NCI-H69 (cell line): ENCODE measurements at places on chromosomes 5 and 9.

DNA sequence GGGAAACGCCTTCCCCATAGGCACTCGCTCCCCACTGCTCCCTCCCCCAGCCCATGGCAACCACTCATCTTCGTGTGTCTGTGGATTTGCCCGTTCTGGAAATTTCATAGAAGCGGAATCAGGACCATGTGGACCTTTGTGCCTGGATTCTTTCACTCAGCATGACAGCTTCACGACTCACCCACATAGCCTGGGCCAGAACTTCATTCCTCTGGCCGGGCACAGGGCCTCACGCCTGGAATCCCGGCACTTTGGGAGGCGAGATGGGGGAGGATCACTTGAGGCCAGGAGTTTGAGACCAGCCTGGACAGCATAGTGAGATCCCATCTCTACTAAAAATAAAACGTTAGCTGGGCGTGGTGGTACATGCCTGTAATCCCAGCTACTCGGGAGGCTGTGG, 12.1 kb upstream of the DIPK1B start:
- DNase-seq, result no peak

- peak; percentile 92 for DNase-seq
Measured at GRCh38 chr9:123406691-123407216, 50.8 kb downstream of the CRB2 start.

DNA sequence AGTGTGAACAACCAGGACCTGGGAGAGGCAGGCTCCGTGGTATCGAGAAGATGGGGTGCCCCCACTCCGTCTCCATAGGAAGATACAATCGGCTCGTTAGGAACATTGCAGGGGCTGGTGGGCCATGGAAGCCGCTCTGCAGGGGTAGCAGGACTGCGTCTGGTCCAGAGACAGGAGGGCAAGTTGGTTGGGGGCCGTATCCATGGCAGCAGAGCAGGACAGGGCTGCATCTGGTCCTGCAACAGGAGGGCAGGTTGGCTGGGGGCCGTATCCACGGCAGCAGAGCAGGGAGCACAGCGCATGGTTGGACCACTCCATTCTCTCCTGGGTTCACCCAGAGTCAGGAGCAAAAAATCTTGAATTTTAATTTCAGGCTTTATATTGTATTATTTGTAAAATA, 98.2 kb downstream of the ANKRD33B start:
- no peak for DNase-seq

- DNase-seq, result peak; percentile 96
Measured at GRCh38 chr5:96433066-96433447, at the start of gene PCSK1. PCSK1 (minus strand) TSS chr5:96433248; CDS start chr5:96433042, 206 bp downstream.

- DNase-seq, result no peak
Measured at GRCh38 chr5:40029711-40030495, 605.1 kb upstream of the DAB2 start.

GRCh38 chr9:83432104-83432627, 106.0 kb downstream of the FRMD3 start:
- peak; percentile 9 for DNase-seq

DNA sequence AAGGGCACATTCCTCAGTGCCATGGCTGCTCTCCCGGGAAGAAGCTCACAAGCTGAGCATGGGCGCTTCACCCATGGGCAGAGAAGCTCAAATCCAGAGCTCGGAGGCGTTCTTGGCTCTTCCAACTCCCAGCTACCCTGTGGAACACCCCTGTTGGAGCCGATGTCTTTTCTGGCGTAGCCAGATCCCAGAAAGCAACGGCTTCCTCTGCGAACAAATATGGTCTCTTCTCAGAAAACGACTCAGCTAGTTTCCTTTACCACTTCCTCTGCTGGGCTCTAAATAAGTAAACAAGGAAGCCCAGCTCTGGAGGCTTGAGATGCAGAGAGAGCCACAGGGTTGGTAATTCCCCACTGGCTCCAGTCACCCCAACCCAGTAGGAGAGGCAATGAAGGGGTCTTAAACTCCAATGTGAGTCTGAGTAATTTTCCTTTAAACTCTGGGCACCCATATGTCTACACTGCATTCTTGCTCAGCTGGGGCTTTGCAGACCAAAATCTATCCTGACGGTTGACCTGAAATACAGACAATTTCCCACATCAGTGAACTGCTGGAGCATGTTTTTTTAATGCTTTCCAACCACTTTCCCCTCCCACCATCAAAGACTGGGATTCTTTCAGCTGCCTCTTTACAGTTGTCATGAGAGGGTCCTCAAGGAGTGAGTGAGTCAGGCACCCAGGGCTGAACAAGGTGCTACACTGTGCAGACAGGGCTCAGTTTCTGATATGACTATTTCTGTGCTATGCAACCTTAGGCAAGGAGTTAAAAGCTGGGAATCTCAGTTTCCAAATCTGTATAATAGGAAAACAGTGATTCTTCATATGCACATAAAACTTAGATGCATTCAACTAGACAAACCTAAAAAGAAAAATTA, at the start of gene LCP2:
TSS of gene LCP2 (minus strand) at position 189 of the 874 bp plus-strand sequence. CDS start at position 23, 166 bp downstream.
- DNase-seq, result no peak

DNA sequence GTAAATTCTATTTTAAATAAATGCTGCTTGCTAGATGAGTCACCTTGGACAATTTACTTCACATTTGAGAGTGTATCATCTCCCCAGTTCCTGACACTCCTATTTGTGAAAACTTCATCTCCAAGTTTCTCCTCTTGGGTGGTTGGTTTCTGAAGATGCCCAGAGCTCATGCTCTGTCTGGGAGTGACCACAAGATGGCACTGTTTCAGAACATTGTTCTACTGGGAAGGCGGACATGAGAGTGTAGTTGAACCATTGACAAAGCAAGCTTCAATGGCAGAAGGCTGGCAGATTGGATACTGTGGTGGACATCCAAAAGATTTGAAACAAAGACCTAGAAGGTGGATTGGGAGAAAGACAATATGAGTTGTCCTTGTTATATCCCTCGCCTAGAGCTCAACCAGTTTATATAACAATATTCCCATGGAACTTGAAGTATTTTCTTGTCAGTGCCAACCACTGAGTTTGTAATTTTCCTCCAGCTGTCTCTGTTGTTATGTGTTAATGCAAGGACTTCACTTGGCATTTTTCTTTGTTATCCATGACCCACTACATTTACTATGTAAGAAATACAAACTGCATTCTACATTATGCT, 234.3 kb upstream of the ANKH start:
- DNase-seq, result peak; percentile 74

- DNase-seq, result peak; percentile 22
Measured at GRCh38 chr5:149794487-149794971, 64.4 kb downstream of the PPARGC1B start.

DNA sequence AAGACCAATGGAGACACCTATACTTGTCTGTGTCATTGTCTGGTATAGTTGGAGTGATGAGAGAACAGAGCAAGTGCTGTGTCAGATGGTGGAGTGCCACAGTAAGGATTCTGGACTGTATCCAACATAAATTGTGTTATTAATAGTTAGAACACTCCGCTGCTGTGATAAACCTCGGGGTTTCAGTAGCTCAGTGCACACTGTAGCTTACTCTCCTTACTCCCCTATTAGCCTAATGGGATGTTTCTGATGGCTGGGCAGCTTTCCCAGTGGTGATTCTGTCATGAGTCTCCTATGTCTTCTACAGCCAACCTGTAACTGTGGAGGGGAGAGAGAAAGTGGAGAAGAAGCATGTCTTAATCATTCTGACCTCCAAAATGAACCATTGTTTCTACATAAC, 127.6 kb upstream of the PTCH1 start:
- DNase-seq, result peak; percentile 19

DNA sequence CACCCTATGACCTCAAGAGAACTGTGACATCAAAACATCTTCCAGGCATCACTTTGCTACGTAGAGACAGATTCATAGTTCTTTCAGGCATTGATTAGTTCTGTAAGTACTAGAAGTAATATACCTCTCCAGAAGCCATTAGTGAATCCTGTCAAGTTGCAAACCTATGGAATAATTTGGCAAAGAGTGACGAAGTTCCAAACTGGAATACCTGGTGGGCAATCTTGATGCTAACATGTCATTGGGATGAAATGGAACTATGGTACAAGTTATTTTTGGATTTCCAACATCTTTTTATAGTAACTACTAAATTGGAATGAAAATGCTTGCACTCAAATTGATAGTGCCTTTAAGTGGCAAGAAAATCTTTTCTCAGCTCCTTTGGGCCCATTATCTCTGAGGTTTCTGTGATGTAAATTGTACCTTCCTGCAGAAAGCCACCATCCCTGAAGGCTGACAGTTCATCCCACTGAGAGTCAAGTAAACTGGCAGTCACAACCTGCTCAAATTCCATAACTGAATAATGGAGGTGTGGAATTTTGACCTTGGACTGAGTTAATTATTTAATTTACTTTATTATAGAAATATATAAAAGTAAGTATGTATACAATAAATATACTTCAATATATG, 435.5 kb downstream of the DTWD2 start:
- no peak for DNase-seq

GRCh38 chr5:56097055-56097454, 102.3 kb upstream of the IL6ST start:
- DNase-seq, result no peak

- DNase-seq, result peak; percentile 57
Measured at GRCh38 chr5:114789773-114790402, 379.8 kb downstream of the TRIM36 start.

DNA sequence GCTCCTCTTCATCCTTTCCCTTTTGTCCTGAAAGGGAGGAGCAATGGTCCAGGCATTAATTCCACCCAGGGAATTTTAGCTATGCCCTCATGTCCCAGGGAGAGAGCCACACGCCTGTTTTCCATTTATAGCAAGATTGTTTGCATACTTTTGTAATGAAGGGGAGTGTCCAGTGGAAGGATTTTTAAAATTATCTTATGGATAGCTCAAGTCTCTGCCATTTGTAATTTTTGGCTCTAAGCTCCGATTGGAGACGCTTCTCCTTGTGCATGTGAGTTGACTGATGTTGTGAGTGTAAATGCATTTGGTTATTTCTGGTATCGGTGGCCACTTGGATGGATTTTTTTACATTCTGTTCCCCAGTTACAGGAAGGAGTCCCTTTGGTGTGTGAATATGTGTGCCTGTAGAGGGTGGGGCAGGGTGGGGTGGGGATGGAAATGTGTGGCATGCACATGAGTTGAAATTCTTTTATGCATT, 7.2 kb upstream of the RPL26L1 start:
- no peak for DNase-seq

GRCh38 chr5:33539212-33539611, 98.4 kb downstream of the TARS1 start:
- no peak for DNase-seq

- peak; percentile 42 for DNase-seq
Measured at GRCh38 chr9:35905912-35906679, at the start of gene HRCT1. HRCT1 (plus strand) TSS chr9:35906202; CDS start chr9:35906288, 86 bp downstream.

- DNase-seq, result no peak
Measured at GRCh38 chr9:85079349-85079748, 409.8 kb downstream of the NTRK2 start.

DNA sequence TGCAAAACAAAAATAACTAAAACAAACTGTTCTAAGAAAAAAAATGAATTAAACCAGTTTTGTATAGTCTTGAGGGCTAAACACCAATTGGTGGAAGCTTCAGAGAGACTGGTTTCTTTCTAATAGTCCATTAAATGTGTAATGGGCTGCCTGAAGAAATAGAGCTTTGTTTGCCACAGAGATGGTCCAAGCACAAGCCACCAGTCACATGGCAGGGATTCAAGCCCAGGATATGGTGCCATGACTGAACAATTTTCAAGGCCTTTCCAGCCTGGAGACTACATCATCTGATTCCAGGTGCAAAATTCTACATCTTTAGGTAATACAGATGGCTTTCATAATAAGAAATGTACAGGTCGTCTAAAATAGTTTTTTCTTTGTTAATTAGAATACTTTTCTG, 355.3 kb downstream of the NR2F1-AS1 start:
- DNase-seq, result no peak

- no peak for DNase-seq
Measured at GRCh38 chr9:69380301-69380700, 55.3 kb downstream of the ENTREP1 start.

- no peak for DNase-seq
Measured at GRCh38 chr5:17358031-17358430, 140.0 kb upstream of the TAF11L2 start.

DNA sequence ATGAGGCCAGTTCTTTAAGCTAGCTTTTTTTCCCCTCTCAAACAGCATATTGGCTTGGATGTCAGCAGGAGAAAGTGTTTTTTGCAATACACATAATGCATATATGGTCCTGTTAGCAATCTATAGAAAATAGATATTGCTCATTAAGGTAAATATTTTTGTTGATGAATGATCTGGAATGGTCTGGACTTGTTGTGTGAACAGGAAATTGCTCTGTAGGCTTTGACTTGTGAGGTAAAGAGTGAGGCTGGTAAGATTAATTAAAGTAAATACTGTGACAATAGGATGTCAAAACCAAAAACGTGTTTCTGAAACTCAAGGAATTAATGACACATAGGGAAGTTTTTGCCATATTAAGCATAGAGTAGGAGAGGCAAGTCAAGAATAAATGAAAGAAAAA, 176.0 kb downstream of the TRIO start:
- DNase-seq, result no peak

- peak; percentile 85 for DNase-seq
Measured at GRCh38 chr5:124744170-124744971, 2.1 kb downstream of the ZNF608 start.

GRCh38 chr5:148733601-148734438, 79.5 kb upstream of the HTR4 start:
- peak; percentile 88 for DNase-seq

DNA sequence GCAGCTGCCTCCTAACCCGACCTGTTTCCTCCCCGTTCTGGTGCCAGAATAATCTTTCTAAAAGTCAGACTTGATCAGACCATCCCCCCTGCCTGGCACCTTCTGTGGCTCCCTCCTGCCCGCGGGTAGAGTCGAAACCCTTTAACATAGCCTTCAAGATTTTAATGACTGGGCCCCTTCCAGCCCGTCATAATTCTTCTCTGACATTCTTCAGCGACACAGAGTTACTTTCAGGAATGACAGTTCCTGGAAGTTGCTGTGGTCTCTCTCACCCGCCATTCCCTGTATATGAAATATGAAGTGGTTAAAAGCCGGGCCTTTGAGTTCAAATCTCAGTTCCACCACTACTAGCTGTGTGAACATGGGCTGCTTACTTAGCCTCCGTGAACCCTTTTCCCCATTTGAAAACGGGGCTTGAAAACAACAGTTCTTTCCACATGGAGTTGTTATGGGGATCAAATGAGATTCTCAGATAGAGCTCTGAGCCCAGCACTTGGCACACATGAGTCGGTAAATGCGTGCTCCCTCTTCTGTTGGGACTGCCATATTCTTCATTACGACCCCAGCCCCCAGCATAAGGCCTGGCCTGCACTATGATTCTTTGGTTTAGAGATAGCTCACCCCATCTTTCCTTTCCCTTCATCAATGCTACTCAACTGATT, 737 bp downstream of the NANS start:
- no peak for DNase-seq

- DNase-seq, result no peak
Measured at GRCh38 chr9:98927724-98928123, 16.0 kb upstream of the COL15A1 start.
